SHP77 treated with DMSO at 0.1 percent for 48 hours (cell line): ENCODE measurements at places on chromosomes 11 and 22.

DNA sequence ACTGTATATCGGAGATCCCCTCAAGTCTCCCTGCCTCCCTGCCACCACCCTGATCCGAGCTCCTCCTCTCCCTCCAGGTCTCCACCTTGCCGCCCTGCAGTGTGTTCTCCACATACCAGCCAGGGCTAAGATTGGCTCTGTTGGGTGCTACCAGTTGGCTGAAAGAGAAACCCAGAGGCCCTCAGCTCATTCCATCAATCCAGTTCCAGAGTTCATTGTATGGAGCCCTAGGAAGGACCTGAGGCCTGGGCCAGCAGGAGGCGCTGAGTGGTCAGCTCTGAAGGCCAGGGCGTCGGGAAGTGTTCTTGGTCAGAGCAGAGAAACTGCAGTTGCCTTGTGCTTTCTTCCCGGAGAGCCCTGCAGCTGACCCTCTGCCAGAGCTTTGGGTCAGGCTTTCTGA lies 2.2 kb upstream of the TOP3B start:
- DNase-seq = no peak

GRCh38 chr11:46444305-46444704 lies 52.7 kb upstream of the CHRM4 start:
- no peak for DNase-seq

DNA sequence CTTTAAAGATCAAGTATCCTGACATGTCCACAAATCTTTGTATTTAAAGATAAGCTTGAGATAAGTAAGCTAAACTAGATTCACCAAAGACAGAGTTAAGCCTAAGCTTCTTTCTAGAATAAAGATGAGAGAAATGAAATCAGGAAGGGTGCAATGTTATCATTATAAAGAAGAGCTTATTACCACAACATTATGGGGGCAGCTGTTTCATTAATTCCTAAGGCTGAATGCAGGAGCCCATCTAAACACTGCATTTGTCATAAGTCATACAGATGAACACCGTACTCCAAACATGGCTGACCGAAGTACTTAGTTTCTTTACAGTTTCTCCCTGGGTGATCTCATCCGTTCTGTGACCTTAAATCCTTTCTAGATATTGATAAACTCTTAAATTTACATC lies 16.3 kb downstream of the FDX1 start:
- DNase-seq = no peak

GRCh38 chr11:20161230-20161918 lies 1.1 kb upstream of the DBX1 start:
- DNase-seq = no peak

GRCh38 chr11:79362821-79363220 lies 78.0 kb downstream of the TENM4 start:
- DNase-seq = no peak

- DNase-seq = no peak
These were observed 2.8 kb downstream of the PISD start for GRCh38 chr22:31659246-31659645.

DNA sequence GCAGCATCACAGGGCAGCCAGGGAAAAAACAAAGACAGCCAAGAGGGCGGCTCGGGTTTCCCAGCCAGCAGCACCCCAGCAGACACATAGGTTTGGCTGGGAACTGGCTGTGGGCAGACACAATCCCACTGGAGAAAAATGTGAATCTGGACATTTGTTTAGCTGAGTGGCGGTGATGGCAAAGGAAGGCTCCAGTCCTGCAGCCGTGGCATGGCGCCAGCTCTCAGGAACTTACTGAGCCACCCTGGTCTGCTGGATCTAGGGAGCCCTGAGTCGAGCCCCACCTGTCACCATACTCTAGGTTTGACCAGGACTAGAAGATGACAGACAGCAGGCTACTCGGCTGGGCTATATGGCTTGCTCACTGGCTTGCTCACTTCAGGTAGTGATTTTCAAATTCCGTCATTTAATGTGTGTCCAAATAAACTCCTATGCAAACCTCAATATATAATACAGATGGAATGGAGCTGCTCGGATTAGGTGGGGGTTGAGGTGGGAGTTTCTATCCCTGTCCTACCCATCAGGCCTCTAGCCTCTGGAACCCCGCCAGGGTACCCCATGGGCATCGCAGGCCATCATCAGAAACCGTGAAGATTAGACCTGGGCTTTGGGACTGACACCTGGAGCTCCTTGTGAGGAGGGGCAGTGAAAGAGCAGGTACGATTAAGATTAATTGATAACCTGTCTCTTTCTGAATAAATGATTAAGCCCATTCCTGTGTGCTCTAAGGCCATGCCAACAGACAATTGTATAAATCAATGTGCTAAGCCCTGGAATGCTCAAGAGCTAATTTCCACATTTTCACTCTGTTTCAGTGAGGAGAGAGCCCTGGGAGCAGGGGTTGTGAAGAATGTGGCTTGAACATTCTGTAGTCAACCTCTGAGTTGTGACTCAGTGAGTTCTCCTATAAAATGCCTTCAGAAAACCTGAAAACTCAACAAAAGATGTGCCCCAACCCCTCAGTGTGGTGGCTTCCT lies 42.5 kb downstream of the GALNT18 start:
- no peak for DNase-seq

GRCh38 chr11:130278745-130279144 lies 36.0 kb downstream of the ZBTB44 start:
- DNase-seq = no peak

GRCh38 chr11:115238791-115239190 lies 265.4 kb downstream of the CADM1 start:
- no peak for DNase-seq

DNA sequence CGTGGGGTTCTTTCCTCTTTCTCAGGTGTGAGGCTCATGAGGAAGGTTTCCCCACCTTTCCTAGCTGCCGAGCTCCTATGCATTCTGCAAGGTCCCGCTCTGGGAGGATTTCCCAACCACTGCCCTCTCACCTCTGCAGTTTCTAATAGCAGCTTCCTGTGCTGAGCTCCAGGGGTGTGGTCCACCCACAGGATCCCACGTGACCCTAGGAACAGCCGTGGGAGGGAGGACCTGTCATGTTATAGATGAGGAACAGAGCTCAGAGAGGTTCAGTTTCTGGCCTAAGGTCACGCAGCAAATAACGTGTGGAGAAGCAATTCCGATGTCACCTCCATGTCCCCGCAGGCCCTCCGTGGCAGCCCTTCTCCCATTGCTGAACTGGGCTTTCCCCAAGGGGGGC lies 38.5 kb downstream of the FLRT1 start:
- DNase-seq = no peak

DNA sequence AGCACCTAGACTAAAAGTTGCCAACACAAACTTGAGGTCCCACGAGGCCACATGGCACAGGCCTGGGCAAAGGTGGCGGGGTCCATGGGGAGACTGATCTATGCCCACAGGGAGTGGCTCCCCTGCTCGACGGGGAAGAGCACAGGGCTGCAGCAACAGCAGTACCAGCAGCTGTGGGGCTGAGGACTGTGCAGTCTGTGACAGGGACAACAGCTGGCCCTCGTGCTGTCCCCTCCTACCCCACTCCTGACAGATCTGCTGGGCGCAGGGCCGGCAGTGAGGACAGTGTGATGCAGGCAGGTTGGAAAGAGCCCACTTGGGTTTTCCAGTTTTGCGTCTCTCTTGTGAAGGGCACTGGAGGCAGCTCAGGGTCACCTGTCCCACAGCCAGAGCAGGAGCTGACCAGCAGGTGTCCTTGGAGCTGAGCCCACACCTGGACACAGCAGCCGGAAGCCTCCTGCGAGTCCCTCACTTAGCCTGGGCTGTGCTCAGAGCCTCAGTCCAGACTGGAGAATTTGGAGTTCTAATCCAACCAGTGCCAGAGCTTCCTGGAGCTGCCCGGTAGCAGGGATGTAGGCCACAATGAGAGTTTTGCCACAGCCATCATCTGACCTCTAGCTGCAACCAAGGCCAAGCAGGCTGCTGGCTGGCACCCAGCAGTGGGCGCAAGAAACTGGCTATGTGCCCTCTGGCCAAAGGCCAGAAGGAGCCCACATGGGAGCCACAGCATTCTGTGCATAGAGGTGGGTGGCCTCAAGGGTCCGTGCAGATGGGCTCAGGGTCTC lies 3.6 kb upstream of the GAS2L1 start:
- DNase-seq = no peak

GRCh38 chr11:132685174-132685611 lies 847.1 kb downstream of the OPCML start:
- DNase-seq = no peak

DNA sequence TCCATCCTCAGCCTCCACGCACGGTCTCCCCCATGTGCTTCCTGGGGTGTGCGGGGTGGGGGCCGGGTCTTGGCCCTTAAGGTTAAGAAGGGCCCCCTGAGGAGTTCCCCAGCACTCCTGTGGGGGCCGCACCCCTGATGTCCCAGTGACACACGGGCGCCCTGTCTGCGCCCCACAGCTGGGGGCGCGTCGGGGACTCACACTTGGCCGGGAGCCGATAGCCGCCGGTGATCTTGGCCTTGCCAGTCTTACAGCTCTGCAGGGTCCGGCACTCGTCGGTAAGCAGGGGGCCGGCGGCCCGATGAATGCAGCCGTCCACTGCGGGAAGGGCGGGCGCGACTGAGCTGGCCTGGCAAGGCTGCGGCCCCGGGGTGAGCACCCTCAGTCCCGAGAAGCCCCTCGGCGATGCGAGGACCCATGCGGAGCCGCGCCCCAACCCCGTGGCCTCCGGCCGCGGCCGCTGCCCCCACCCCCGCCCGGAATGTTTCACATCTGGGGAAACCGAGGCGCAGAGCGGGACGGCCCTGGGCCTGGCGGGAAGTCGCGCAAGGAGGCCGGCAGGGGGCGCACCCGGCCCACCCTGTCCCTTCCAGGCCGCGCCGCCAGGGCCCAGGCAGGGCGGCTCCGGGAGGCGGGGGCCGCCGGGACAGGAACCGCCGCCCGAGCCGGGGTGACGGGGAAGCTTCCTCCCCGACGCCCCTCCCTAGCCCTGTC lies 13.9 kb downstream of the OTUB1 start:
- no peak for DNase-seq

DNA sequence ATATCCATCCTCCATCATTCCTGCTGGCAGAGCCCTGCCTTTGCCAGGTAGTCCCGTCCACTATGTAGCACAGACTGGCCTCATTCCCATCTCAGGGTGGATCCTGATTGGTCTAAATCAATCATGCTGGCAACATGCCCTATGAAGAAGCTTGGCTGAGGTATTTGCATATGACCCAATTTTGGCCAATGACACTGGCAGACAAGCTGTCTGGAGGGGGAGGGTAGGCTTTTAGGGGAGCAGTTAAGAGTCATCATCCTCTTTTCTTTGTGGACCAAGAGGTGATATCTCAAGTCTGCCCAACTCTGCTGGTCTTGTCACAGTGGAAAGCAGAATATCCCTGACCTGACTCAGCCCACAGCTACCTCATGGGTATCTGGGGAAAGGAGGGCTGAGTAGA lies 5.1 kb downstream of the CCDC89 start:
- DNase-seq = no peak

GRCh38 chr11:63737718-63738117 lies 30.9 kb downstream of the ZFTA start:
- no peak for DNase-seq

DNA sequence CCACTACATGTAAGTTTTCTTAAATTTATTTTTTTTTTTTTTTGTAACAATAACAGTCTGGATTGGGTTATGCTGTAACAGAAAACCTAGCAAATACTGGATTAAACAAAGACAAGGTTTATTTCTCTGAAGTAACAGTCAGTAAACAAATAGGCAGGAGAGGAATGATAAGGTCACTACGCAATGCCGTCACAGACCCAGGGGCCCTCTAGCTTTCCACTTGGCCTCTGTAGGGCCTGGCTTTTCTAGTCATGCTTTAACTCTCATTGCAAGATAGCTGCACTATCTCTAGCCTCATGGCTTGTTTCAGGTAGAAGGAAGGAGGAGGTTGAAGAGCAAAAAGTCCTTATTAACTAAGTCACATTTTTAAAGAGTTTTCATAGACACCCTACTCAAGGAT lies 6.5 kb downstream of the OR10A6 start:
- DNase-seq = no peak

- no peak for DNase-seq
These were observed 67.2 kb downstream of the BMAL1 start for GRCh38 chr11:13344818-13345217.

DNA sequence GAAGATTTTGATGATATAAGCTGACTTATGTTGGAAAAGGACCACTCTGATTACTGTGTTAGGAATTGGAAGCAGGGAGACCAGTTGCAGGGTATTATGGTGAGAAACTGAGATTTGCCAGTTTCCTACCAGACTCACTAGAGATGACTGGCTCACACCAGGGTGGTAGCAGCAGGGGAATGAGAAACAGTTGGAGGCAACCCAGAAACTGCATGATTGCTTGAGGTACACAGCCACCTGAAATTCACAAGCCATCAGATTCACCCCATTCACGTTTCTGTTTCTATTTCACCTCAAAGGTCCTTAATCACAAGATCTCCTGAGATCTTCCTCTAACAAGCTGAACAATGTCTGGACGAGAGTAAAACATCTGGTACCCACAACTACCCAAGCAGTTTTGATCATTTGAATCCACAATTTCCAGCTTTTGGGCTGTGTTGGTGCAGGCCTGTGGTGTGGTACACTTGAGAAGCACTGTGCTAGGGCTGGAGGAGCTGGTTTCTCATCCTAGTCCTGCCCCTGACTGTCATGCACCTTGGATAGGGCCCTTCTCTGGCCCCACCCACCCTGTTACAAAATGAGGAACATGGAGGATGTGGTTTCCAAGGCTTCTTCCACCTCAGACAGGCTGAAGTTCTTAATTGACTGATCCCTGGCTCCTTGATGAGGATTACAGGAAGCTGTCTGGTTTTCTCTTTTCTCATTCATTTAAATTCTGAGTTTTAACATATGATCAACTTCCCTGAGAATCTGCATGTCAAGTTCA lies 233.4 kb downstream of the INSC start:
- DNase-seq = no peak

DNA sequence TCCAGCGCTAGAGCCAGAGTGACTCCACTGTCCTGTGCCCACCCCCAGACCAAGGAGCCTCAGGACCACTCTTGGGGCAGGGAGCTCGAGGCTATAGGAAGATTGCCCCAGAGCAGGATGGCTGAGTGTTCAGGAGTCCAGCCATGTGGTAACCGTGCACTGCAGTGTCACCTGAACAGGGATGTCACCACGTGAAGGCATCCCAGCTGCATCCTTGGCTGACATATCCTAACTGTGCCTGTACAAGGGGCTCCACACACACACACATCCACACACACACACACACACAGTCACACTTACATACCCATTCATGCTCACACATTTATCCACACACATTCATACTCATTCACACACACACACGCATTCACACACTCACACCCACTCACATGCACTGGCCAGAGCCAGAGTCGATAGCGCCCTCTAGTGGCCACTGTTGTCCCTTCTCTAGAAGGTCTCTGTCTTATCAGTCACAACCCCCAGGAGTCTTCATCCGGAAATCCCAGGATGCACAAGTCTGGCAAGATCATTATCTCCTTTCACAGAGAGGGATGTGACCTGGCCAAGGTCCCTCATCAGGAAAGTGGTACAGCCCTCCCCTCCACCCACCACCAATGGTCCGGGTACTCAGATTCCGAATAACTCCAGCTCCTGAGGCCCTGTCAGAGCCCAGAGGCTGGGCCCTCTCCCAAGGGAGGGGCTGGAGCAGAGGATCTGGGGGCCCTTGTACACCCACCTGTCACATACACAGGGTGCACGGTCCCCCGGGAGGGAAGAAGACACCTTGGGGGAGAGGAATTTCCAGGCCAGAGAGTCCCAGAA lies 55.1 kb downstream of the IGLL5 start:
- DNase-seq = no peak
